ENCODE measurements at places on chromosomes 7 and 10.

DNA sequence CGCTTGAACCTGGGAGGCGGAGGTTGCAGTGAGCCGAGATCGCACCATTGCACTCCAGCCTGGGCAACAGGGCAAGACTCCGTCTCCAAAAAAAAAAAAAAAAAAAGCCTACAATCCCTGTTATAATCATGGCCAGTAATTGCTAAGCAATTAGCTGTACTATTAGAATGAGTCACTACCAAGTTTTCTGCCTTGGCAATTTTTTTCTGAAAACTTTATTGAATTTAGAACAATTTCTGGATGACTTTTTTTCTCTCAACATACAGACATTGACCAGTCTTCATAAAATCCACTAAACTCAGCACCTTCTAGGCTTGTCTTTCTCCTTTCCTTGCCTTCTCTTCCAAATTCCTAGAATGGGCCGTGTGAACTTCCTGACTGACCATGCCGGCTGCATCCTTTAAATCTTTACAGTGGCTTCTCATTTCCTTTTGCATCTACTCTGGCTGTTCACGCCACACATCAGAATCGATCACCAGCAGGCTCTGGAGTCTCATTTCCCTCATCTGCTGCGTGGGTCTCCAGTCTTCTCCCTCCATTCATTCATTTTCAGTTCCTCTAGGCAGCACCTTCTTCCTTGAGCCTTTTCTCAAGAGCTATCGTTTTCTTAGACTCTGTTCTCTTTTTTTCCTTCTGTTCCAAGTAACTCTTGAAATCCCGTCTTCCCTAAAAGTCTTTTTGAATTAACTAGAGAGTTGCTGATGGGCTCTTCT is 107.9 kb downstream of the KAT6B start:
- no peak for DNase-seq

DNA sequence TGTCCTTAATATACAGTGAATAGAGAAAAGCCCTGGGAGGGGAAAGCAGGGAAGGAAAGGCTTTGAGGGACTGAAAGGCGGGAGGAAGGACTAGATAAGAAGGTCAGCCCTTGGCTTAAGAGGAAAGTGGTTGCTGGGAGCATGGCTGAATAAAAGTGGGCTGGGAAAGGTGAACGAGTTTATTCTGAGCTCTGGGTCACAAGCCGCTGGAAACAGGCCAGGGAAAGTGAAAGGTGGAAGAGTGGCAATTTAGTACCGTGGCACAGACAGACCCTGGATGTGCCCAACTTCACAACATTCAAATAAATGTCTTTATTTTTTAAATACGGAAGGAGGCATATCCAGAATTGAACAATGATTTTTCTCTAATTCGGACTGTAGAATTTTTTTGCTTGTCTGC is 39.7 kb downstream of the TAC1 start:
- DNase-seq, result no peak

GRCh38 chr7:2802101-2802500 is 42.0 kb downstream of the GNA12 start:
- no peak for DNase-seq

GRCh38 chr7:155988416-155988815 is 176.2 kb upstream of the SHH start:
- no peak for DNase-seq

GRCh38 chr10:118596426-118597124 is 1.1 kb upstream of the PRLHR start:
- DNase-seq, result no peak

- no peak for DNase-seq
Observed at GRCh38 chr10:52621635-52622079, 150.9 kb downstream of the MBL2 start.

GRCh38 chr10:43968076-43968475 is 319.4 kb upstream of the ZNF32 start:
- DNase-seq, result no peak

DNA sequence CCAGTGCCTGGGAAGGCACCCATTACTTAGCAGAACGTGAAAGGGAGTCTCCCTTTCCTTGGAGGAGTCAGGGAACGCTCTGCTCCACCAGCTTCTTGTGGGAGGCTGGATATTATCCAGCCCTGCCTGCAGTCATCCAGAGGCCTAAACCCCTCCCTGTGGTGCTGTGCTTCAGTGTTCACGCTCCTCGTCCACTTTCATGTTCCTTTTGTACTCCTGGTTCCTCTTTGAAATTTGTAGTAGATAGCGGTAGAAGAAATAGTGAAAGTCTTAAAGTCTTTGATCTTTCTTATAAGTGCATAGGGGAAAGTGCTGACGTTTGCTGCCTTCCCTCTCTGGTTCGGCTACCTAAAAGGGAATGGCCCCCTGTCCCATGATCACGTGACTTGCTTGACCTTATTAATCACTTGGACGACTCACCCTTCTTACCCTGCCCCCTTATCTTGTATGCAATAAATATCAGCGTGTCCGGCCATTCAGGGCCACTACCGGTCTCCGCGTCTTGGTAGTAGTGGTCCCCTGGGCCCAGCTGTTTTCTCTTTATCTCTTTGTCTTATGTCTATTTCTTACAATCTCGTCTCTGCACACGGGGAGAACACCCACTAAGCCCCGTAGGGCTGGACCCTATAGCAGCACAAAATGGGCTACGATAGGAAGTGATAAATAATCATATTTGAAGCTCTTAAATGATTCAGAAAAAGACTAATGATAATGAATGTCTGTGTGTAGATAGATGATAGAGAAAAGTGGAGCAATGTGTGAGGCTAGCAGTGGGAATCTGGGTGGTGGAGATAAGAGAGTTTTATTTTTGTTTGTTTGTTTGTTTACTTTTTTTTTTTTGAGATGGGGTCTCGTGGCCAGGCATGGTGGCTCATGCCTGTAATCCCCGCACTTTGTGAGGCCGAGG is 5.8 kb upstream of the ESYT2 start:
- no peak for DNase-seq

GRCh38 chr10:85919491-85920021 is 447.0 kb downstream of the GRID1 start:
- DNase-seq, result no peak

DNA sequence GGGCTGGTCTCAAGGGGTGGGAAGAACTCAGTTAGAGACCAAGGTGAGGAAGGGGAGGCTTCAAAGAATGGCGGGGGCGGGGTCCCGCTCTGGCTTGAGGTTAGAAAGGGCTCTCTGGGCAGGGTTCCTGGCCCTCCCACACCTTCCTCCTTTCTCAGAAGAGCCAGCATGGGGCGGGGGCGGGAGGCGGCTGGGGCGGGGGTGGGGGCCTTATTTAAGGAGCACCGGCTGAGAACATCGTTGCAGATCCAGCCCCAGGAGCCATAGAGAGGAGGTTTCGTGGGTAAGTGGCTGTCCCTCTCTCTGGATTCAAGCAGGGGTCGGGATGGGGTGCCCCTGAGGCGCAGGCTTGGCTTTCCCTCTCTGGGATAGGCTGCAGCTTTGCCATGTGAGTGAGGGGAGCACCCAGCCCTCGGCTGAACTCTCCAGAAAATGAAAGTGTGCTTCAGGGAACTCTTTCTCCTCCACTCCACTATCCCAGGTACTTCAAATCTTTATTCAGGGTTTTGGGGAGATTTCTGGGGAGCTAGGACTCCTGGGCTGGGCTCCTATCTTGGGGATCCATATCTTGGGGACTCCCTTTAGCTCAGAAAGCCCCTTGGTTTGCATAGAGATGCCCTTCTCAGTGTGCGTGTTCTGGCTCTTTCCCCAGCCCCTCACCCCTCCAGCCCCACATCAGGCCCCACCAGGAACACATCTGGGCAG is 3.3 kb upstream of the CUEDC2 start:
- DNase-seq, result no peak

- DNase-seq, result no peak
Observed at GRCh38 chr7:85748861-85749260, 562.0 kb upstream of the SEMA3D start.

GRCh38 chr7:149248777-149249176 is 9.3 kb downstream of the ZNF212 start:
- DNase-seq, result no peak

GRCh38 chr7:476736-477360 is 42.8 kb downstream of the PDGFA start:
- DNase-seq, result no peak

DNA sequence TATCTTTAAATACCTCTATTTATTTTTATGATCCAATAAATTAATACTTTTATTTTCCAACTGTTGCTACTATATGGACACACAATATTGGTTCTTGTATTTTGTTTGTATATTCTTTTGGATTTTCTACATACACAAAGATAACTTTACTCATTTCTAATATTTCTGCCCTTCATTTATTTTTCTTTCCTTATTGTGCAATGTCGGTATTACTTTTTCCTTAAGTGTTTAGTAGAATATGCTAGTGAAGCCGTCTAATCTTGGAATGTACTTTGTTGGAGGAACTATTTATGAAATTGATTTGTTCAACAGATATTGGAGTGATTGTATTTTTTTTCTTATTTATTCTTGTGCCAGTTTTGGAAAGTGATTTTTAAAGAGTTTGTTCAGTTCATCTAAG is 94.0 kb downstream of the ORC5 start:
- DNase-seq, result no peak

DNA sequence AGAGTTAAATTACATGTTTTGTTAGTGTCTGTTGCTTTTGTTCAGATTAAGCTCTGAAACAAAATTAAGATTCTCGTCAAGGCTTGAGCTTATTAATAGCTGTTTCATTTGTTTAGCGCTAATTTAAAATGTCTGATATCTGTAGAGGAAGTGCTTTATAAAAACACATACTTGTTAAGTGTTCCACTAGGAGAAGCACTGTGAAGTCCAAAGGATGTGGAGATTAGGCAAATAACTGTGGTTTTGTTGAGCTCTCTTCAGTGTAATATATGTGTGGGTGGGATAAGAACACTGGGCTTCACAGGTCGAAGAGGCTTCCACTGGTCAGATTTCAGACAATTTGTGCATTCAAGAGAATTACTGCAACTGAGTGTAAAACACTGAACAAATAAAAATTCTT is 242.0 kb downstream of the AUTS2 start:
- no peak for DNase-seq

GRCh38 chr10:74743401-74743800 is 83.0 kb upstream of the KAT6B start:
- DNase-seq, result no peak

- no peak for DNase-seq
Observed at GRCh38 chr10:121959671-121960070, 15.3 kb downstream of the NSMCE4A start.

- no peak for DNase-seq
Observed at GRCh38 chr7:4268040-4268965, 413.8 kb upstream of the FOXK1 start.

DNA sequence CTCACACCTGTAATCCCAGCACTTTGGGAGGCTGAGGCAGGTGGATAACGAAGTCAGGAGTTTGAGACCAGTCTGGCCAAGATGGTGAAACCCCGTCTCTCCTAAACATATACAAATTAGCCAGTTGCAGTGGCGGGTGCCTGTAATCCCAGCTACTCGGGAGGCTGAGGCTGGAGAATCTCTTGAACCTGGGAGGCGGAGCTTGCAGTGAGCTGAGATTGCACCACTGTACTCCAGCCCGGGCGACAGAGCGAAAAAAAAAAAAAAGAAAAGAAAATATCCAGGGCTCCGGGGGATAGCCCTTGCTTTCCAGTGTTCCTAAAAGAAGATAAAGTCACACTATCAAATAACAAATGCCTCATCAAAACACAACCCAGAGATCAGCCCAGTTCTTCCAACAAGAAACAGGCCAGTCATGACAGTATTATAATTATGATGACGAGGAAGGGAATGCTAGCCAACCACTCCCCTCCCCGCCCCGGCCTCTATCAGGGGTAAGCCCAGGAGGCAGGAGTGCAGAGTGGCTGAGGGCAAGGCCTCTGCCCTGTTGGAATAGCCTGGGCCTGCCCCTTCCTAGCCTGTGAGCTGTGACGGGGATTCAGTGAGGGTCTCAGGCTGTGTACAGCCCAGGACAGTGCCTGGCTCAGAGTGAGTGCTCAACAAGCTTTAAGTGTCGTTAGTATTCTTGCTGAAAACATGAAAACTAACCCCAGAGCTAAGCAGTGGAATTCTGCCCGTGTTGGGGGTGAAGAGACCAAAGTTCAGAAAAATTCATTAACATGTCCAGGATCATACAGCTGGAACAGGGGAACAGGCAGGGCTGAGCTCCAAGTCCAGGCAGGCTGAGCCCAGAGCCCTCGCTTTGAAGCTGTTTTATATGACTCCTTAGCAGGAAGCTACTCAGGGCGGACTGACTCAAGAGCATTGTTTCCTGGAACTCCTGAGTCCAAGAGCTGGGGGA is 54.3 kb downstream of the FAM241B start:
- DNase-seq, result no peak

- DNase-seq, result no peak
Observed at GRCh38 chr7:33108554-33109004, 625 bp downstream of the RP9 start.

Measured in iPS DF 6.9 (cell line).